IPS DF 19.7 (cell line): ENCODE measurements at places on chromosomes 2 and 18.

GRCh38 chr2:177246000-177246399, 18.5 kb downstream of the NFE2L2 start:
- DNase-seq = no peak

DNA sequence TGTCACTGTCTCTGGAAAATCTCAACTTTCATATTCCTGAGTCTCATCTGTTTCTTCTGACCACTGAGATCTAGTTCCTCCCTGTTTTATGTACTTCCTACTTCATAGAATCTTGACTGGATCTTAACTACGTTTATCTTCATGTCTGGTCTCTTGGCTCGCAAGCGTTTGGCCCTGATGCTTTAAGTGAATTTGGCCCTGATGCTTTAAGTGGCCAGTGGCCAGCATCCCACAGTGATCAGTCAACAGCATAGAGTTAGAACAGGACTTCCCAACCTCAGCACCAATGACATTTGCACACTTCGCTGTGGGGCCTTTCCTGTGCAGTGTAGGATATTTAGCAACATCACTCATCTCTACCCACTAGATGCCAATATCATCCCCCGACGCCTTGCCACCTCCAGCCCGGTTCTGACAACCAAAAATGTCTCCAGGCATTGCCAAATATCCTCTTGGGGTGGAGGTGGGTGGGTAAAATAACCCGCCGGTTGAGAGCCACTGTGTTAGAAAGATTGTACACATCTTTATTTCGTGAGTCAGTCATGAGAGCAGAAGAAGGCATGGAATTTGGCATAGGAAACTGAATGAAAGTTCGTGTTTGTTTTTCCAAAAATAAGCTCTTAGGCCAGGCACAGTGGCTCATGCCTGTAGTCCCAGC, 12.2 kb downstream of the TM4SF20 start:
- no peak for DNase-seq

DNA sequence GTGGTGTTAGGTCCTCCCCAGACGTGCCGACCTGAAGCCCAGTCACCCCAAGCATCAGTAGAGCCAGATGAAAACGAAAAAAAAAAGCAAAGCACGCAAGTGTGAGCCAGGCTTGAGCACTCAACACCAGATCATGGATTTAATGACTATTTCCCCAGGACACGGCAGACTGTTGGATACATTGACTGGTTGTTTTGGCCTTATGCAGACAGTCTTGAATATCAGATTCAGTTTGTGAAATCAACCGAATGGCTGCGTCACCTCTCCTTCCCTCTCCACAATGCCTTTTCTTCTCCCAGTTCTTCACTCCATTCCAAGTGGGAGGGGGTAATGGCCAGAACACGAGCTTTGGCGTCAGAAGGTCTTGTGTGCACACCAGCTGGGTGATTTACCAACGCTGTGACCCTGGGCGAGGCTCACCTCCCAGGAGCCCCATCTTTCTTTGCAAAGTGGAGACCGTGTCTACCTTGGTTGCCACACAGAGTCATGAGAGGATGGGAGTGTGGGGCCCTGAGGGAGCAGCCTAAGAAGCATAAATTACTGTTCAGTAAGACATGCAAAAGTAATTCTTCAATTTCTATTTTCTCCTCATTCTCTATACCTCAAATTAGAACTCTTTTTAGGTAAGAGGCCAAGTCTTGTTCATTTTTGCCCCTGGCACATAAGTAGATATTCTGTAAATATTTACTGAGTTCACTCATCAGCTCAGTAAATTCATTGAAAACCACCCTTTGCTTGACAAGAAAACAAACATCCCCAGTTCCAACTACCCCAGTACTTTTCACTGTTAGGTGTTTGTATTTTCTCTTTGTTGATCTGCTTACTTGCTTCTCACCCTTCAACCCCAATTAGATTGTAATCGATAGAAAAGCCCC, 181.1 kb upstream of the COPS8 start:
- DNase-seq = no peak

DNA sequence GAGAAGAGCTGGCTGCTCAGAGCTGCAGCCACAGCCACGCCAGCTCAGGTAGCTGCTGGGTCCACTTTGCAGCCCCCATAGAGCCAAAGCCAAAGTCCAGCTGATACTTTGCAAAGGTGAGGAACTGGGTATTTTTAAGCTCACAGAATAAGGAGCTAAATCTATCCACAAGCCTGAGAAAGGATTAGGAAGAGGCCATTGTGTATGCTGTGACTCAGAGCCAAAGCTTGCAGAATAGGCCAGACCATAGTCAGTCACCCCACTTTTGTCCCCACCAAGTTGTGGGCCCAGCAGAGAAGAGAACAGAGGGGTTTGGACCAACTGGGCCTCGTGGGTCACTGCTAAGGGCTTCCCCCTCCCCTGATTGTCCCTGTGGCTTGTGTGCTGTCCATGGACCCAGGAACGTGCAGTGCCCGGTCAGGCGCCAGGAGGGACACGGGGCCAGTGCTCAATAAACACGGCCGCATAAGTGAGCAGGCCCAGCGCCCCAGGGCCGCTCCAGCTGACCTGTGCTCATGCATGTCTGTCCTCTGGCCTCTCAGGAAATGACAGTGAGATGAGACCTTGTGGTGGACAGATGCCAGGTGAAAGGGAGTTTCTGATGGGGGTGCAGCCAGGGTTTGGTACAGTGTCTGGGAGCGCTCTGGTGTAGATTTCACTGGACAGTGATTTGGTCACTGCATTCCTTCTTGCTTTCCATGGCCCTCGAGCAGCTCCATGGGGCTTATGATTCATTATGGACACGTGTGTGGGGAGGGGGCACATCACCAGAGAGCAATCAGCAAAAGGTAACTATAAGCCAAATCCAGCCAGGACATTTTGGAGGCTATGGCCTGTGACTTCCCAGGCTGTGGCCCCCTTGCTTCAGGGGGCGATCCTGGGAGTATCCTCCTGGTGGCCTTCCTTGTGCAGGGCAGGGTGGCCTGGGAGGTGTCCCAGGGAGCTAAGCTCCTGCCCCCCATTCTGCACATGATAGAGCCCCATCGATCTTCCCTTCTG, 31.3 kb downstream of the MAL start:
- DNase-seq = no peak

DNA sequence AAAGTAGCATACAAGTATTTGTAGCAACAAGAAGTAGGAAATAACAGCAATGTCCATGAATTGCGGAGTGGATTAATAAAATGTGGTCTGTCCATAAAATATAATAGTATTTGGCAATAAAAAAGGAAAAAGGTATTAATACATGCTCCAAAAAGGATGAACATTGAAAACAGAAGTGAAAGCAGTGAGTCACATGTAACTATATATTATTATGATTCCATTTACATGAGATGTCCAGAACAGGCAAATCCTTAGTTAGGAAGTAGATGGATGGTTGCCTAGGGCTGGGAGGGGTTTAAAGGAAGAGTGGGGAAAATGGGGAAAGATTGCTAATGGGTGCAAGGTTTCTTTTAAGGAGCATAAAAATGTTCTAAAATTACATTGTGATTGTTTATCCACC, 44.5 kb downstream of the CCDC74A start:
- DNase-seq = no peak

GRCh38 chr2:215598376-215598975, 162.6 kb upstream of the FN1 start:
- no peak for DNase-seq

DNA sequence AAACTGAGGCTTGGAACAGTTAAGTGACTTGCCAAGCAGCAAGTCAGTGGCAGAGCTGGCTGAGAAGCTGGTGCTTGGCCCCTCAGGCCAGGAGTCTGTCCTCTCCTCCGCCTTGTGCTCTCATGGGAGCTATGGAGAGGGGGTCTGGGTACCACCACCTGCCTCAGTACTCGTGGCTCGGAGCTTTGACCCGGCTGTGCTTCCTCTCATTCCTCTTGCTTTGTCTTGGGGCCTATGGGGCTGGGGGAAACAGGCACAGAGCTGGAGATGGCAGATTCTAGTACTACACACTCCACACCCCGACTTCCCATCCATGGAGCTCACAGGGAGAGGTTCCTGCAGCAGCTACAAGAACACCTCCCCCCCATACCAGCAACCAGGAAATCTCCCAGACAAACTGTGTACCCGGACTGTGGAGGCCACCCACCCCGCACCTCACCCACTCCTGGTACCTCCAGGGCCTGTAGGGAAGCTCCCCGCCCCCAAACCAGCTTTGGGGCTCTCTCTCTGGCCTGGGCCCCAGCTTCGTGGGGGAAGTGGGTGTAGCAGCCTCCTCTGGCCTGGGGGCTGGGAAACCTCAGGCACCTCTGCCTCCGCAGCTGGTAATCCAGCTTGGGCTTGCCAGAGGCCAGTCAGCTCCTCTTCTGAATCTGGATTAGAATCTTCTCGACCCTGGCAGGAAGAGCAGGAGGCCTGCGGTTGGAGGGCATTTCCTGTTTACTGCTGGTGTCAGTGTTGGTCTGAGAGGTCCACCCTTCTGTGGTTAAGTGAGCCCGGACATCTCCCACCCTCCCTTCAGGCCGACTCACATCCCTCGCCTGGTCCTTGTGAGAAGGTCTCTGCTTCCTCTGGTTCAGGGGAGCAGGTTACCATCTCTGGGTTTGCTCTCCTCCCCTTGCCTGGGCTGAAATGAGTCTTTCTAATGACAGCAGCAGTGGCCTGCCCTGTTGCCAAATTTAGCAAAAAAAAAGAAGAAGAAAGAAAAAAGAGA, 22.3 kb upstream of the RHOB start:
- no peak for DNase-seq

DNA sequence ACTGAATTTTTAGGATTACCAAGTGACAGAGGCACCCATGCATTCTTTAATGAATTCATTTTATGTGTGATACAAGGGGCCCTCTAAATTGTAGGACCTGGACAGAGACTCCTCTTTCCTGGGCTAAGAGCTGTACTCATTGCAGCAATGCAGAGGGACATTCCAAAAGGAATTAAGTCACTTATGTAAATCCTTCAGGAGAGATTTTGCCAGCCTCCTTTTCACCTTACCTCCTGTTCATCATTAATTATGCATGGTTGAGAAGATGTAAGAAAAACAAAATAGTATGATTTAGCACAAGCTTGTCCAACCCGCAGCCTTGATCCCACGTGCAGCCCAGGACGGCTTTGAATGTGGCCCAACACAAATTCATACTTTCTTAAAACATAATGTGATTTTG, 84.5 kb upstream of the TANK start:
- DNase-seq = no peak

DNA sequence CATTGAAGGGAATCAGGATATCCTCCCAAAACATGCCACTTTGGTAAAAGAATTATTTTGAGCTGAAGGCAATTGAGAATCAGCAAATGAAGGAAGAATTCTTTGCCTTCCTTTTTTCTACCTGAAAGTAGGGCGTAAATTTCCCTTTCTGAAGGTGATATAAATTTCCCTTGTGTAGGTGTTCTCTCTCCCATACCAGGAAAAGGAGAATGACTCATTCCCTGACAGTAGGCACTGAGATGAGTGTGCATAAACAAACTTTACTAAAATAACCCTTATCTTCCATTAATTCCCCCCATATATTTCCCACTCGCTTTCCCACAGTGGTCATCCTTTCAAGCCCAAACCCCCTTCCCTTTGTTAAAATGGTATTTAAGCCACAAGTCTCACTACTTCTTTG, 1339.0 kb downstream of the LRP1B start:
- DNase-seq = no peak

DNA sequence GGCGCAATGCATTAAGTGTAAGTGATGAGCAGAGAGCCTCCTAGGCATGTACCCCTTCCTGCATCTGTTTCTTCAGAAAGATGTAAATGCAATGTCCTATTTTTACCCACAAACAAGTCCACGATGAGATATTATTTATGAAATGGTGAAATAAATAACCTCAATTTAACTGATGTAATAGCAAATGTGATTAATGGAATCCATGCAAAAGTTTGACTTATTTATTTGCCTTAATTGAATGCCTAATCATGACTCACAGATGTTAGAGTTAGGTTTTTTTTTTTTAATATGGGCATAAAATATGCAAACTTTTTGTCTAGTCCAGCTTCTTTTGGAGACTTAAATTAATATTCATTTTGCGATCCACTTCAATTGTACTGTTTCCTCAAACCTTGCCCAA, 67.7 kb upstream of the ITGA4 start:
- no peak for DNase-seq

DNA sequence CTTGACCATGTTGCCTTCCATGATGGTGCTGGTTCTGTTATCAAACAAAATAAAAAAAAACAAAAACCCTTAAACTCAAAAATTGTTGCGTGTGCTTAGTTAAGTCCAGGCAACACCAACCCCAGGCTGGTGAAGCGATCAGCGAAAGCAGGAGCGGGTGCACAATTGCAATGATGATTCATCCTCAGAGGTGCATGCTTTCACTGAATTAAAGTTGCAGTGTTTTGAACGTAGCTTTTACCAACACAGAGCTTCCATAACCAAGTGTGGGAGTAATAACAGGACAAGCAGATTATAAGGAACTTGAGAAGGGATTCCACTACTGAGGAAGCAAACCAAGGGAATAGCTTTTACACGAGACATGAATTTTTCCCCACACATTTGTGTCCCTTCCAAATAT, 39.7 kb upstream of the RAPH1 start:
- no peak for DNase-seq

- no peak for DNase-seq
Observed at GRCh38 chr2:120834206-120834605, 98.5 kb downstream of the GLI2 start.

DNA sequence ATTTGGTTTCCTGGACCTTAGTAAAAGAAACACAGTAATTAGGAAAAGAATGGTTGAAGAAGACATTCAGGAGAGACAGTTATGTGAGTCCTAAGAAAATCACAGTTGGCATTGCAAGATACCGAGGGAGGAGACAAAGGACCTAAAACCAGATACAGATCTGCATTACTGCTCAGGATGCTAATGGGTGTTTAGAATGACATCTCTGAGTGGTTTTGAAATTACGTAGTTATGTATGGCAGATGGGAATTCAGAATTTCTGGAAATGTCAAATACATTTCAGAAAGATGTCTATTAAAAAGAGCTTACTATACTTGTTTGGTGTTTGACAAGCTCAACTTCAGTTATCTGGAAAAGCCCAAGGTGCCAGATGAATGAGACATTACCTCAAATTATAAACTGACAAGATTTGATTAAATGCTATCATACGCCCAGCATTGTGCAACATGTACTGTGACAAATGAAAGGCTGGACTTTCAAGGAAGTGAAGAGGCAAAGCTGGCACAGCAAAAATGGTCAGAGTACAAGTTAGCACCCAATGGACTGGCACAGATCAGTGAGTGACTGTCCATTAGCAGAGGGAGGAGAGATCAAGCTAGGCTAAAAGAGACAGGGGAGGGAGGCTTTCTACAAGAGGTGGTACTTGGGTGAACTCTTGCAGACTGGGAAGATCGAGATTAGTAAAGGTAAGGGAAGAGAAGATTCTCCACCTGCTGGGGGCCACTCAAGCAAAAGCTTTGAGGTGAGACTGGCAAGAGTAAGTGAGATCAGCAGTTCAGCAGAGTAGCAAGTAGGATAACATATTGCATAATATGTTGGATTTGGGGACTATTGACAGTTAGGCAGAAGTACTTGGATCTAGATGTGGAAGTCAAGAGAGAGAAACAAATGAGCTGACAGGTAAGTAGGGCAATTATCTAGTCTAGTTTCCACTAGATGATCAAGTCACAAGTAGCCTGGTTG, 168.9 kb downstream of the CYRIA start:
- no peak for DNase-seq
